ENCODE measurements at places on chromosomes 3 and 15.

- no peak for DNase-seq
Measured at GRCh38 chr3:170893895-170894294, 14.5 kb downstream of the EIF5A2 start.

DNA sequence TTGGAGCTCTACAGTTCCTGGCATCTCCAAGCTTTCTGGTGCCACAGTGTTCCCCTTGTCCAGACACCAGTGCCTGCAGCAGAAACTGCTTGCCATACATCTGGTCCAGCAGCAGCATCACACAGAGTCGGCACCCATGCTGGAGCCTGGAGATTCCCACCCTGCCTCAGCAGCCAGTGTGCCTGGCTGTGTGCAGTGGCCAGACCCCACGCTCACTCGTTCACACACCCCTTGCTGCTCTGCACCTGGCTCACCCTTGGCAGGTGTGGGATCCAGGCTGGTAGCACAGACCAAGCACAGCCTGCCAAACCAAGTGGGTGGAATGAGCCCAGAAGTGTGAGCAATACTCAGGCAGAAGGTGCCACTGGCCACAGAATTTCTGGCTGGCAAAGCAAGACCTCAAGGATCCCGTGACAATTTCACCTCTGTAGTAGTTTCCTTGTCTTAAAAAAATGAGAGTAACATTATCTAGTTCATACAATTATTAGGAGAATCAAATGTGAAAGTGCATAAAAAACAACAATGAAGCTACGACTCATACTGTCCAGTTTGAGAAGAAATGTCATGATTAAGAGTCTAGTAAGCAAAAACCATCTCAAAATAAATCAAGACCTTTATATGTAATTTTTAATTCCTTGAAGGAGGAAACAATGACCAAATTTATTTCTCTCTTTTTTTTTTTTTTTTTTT is 22.9 kb upstream of the ZBED2 start:
- DNase-seq, result no peak

DNA sequence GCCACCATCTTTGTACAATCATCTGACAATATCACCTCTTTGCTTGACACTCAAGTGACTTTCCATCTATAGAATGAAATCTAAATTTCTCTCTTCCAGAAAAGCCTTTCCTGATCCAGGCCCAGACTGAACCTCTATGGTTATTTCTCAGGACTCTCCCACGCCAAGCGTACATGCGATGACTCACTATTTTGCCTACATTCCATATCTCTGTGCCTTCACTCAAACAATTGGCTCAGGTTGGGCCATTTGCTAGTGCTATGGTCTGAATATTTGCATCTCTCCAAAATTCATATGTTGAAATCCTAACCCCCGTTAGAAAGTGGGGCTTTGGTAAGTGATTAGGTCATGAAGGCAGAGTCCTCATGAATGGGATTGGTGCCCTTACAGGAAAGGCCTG is 43.9 kb downstream of the ST3GAL6 start:
- DNase-seq, result no peak

GRCh38 chr15:34799149-34800101 is 4.1 kb upstream of the ACTC1 start:
- peak; percentile 25 for DNase-seq

- DNase-seq, result no peak
Measured at GRCh38 chr3:67642734-67643133, 11.7 kb downstream of the SUCLG2 start.

- DNase-seq, result no peak
Measured at GRCh38 chr3:52537726-52538421, 1.5 kb downstream of the UQCC5 start.

DNA sequence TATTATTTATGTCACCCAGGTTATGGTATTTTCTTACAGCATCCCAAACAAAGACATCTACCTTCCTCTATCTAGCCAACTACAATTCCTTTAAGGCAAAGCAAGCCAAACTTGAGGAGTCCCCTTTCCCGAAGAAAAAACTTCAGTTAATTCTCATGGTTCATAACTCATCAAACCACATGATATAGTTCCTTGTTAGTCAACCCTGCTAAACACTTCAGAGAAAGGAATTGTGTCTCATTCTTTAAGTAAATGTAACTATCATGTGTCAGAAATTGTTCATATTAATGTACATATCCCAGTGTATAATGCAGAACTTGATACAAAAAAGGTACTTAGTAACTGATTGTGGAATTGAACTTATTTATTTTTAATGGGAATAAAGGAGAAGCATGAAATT is 44.4 kb downstream of the ST3GAL6 start:
- no peak for DNase-seq

GRCh38 chr3:111285694-111286093 is 214.1 kb downstream of the NECTIN3 start:
- DNase-seq, result peak; percentile 92

GRCh38 chr15:84666373-84666772 is 8.4 kb upstream of the NMB start:
- no peak for DNase-seq

GRCh38 chr3:56055546-56055945 is 412.7 kb downstream of the ERC2 start:
- DNase-seq, result no peak

DNA sequence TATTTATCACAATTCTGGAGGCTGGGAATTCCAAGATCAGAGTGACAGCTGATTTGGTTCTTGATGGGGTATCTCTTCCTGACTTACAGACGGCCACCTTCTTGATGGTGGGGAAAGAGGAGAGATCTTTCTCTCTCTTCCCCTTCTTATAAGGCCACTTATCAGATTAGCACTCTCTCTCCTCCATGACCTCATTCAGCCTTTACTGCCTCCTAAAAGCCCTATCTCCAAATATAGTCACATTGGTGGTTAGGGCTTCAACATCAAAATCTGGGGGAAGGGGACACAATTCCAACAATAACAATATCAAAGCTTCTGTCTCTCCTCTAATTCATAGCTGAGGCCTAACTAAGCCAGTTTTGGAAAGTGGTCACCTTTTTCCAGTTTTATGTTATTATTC is 91.7 kb upstream of the MBNL1 start:
- DNase-seq, result no peak

DNA sequence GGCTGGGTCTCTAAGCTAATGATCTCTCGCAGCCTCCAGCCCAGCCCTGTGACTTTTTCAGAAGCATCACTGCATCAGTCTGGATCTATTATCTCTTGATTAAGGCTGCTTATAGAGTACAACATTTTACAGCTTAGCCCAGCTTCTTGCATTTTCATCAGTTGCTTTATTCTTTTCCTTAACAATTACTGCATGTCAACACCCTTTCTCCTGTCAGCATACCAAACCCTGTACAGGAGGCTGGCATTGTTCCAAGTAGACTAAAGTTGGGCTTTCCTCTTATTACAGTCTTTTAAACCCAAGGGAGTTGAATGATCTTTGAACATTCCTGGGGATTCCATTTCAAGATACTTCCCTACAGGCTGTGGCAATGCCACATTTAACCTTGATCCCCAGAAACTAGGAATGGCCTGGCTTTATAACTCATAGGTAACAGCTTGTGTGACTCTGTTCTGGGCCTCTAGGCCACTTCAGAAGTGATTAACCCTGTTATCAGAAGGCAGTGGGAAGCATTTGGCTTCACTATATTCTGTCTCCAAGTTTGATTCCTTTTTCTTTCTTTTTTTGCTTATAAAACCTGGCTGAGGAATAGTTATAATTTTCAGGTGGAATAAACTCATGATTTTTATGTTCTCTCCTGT is 182.9 kb downstream of the KCNMB2 start:
- no peak for DNase-seq

DNA sequence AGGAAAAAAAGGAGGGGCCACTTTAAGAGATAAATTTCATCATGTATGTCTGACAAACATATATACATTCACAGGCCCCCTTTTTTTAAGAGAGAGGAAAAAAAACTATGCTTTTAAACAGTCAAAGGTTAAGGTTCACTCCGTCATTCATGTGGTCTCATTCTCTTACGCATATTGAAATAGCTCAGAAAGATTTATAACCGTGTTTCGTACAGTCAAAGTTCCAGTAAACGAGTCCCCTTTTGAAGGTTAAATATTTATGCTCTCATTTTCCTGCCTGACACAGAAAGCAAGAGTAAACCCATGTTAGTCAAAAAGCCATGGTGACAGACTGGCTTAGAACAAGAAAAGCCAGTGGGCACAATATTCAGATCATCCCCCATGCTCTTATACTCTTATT is 248.0 kb upstream of the ARRDC4 start:
- DNase-seq, result no peak

GRCh38 chr3:56302417-56302816 is 165.8 kb downstream of the ERC2 start:
- no peak for DNase-seq

DNA sequence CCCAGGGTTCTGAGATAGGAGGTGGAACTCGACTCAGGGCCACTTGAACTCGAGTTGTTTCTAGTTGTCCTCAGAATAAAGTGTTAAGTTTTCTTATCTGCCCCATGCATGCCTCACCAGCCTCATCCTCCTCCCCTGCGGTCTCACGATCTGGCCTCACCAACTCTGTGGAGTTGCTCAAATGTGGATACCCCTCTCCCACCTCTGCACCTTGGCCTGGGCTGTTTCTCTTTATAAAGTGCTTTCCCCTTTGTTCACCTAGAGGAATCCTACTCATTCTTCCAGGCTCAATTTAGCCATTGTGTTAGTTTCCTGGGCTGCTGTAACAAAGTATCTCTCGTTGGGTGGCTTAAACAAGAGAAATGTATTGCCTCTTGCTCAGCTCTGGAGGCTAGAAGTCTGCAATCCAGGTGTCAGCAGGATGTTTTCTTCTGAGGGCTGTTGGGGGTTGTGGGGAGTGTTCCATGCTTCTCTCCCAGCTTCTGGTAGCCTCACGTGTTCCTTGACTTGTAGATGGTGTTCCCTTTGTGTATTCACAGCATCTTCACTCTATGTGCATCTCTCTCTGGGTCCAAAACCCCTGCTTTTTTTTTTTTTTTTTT is 100.7 kb downstream of the MEX3B start:
- DNase-seq, result no peak

- DNase-seq, result no peak
Measured at GRCh38 chr15:33923446-33923845, 44.9 kb upstream of the CHRM5 start.

- no peak for DNase-seq
Measured at GRCh38 chr3:17795711-17796110, 53.3 kb upstream of the TBC1D5 start.

DNA sequence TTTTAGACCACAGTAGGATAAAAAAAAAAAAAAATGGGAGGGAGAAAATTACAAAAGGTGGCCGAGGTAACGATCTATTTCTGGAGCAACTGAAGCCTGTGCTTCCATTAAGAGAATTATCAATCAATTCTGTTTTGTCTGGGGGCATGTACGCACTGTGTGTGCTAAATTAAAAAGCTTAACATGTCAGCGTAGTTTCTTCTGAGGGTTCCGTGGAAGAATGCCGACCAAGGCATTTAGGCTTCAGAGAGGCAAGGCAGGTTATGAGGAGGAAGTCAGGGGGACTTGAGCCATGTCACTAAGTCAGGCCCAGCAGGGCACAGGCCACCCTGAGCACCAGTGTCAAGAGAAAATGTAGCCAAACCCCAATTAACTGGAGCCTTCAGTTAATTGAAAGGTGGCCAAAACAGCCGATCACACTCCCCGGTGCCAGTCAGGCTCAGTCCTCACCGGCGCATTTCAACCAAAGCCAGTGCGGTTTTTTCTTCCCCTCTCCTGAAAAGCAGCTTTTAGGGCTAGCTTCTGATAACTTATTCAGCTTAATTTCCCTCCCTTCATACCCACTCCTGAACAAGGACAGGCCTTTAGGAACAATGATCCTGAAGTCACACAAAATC is 113.9 kb downstream of the MEGF11 start:
- DNase-seq, result no peak

GRCh38 chr3:175489406-175489805 is 630.3 kb downstream of the NAALADL2 start:
- DNase-seq, result no peak

DNA sequence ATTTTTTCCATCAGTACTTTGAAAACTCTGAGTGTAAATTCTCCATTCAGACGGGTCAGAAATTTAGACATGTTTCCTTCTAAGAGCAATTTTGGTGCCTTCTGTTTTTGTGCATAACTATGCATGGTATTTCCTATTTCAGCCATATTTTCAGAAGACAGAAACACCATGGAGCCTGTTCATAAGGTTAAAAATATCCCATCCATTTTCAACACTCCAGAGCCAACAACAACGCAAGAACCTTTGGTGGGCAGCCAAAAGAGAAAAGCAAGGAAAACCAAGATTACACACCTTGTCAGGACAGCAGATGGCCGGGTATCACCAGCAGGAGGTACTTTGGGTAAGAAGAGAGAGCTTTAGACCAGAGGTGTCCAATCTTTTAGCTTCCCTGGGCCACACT is 275.6 kb downstream of the BBX start:
- no peak for DNase-seq

DNA sequence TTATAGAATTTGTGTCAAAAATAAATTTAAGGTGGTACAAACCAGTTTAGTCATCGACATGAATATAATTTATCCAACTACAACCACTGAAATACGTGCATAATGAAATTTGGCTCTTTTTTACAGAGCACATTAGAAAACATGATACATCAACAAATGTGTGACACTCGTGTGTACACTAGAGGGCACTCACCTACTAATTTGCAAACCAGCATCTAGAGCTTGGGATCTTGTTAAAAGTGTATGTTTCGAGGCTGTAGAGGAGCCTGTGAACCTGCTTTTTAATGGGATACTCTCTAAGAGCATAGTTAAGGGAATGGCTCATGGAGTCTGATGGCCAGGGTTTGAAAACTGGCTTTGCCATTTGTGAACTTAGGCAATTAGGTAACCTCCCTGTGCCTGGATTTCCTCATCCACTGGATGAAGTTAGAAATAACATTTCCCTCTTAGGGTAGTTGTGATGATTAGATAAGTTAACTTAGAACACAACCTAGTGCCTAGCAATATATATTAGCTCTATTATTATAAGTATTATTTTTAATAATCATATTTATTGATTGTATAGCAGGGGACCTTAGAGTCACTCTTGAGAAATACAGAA is 8.8 kb upstream of the CPOX start:
- DNase-seq, result peak; percentile 24

- DNase-seq, result no peak
Measured at GRCh38 chr3:34475851-34476250, 677.4 kb downstream of the PDCD6IP start.

DNA sequence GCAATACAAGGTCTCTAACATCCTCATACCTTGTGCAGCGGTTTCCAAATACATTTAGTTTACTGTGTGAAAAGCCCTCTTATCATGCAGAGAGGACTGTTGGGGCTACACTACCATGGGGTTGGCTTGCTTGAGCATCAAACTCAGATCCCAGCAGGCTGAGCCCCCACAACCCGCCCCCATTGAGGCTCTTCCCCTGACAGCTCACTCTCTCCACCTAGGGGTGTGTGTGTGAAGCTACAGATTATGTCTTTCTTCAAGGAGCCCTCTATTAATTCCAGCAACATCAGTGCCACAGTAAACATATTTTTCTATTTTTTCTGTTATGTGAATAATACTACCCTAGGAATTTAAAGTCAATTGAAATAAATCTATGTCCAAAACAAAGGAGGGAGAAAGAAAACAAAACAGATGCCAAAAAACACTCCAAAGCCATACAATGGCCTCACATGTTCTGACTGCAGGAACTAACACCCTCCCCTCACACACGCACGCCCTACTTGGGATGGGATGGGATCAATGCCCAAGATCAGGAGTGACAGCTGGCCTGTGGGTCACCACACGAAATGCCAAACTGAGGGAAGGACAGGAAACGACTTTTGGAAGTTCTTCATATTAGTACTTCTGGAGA is 14.7 kb downstream of the TM4SF4 start:
- peak; percentile 32 for DNase-seq

- DNase-seq, result no peak
Measured at GRCh38 chr15:25178835-25179672, 224.3 kb downstream of the SNRPN start.

Measured in NCI-H2081 (cell line).